ENCODE measurements at places on chromosomes 5 and 9.

GRCh38 chr9:33307067-33307466 is 16.8 kb downstream of the NFX1 start:
- no peak for DNase-seq

- no peak for DNase-seq
Measured at GRCh38 chr9:33165263-33166151, 1.6 kb downstream of the B4GALT1 start.

- no peak for DNase-seq
Measured at GRCh38 chr5:107396351-107396690, 274.4 kb downstream of the EFNA5 start.

DNA sequence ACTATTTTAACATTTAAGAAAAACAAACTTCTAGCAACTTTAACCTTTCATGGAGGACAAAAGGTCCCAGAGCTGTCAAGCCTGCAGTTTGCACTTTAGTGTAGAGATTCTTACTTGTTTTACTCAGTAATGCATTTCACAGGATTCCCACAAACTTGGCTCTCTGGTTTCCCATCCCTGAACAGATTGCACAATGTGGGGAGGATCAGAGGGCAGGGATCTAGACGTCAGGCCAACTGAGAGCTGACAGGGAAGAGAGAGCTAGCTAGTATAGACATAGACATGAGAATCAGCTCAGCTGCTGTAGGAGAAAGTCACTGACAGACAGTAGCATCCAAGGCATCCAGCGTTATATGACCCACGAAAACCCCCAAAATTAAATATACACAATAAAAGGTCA is 20.9 kb upstream of the BNIP1 start:
- DNase-seq: no peak

DNA sequence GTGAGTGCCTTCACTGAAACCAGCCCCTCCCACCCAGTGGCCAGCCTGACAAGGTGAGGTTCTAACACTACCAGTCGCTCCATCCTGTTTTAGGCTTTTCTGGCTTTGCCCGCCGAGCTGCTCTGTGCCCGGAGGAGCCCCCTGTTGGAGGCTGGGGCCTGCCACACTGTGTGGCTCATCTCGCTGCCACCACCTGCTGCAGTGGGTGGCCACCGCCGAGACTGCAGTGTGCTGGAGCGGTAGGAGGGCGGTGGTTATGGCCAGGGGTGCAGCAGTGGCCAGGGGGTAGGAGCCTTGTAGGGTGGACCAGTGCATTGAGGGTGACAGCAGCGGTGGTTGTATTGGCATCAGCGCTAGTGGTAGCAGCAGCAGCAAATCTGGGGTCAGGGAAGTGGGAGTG is 74.7 kb upstream of the PCAT7 start:
- no peak for DNase-seq

- no peak for DNase-seq
Measured at GRCh38 chr9:119333507-119334229, 35.6 kb downstream of the BRINP1 start.

DNA sequence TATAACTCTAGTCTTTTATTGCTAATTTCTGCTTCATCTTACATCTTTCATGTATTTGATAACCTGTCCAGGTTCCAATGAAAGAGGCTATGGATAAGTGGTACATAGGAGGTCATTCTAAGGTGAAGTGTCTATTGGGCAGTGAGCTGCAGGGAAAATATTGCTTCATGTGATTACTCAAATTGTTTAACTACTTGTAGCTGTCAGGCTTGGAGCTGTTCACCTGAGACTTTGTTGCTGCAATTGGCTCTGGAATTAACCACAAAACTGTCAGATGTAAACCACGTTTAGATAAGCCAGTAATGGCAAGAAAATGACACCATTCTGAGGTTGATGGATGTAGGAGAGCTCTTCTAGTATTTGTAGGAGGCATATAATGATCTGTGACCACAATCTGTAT is 26.0 kb downstream of the ADAMTSL1 start:
- DNase-seq: no peak

- DNase-seq: no peak
Measured at GRCh38 chr5:41918105-41918504, 7.0 kb upstream of the FBXO4 start.

DNA sequence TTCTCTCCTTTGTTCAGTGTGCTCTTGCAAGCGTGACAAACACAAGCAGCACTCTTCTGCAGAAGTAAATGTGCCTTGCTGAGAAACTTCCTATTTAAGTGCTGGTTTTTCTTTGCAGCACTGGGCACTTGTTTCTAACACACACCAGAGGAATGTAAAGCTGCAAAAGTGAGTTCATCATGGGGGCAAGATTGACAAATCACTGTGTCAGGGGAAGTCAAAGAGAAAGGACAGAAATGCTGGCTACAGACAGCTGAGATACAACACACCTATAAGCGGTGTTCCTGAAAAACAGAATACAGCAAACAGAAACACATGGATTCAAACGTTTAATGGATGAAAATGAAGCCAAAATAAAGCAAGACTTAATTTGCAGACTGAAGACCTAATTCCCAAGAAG is 19.6 kb downstream of the ROR2 start:
- no peak for DNase-seq

DNA sequence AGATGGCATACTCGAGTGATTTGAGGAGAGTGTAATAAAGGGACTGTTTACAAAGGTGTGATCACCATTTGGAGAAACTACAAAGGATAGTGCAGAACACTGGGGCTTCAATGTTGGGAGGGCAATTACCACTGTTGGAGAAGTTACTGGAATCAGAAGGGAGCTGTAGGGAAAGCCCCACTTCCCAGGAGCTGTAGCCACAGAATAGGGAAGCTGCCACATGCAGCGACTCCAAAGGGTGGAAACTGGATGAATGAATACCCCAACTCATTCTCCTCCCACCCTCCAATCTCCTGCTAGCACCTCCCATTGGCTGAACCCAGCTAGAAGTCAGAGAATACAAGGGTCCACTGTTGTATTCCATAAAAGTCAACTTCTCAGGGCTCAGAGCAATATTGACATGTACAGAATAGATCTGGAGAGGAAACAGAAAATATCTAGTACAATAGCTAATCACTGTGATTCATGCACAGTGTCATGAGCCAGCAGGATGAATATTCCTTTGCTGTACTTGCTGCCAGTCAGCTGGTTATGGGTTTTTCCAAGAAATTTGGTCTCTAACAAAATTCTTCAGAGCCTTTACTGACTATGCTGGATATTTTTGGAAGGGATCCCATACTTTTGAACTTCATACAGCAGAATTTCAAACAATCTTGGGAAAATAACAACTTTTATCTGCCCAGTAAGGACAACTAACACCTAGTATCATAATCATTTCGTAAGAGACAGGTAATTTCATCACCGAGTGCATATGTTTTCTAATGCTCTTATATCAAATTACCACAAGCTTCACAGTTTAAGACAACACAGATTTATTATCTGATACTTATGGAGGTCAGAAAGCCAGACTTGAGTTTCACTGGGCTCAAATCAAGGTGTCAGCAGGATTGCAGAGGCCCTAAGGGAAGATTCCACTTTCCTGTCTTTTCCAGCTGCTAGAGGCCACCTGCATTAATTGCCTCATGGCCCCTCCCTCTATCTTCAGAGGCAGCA is 39.6 kb downstream of the PDCD1LG2 start:
- no peak for DNase-seq

DNA sequence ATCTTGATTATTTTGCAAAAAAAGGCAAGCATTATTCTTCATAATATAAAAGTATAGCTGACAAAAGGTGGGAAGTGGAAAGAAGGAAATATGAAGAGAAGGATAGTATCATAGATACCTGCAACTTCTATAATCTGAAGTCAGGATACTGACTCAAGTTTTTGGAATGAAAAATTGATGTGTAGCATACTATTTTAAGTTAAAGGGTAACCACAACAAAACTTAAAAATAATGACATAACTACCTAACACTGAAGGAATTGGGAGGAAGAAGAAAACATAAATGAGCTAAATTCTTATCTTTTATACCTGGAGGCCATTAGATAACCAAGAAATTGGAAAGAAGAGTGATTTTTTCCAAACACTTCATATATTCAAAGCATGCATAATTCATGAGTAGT is 51.8 kb upstream of the TLE1 start:
- no peak for DNase-seq

DNA sequence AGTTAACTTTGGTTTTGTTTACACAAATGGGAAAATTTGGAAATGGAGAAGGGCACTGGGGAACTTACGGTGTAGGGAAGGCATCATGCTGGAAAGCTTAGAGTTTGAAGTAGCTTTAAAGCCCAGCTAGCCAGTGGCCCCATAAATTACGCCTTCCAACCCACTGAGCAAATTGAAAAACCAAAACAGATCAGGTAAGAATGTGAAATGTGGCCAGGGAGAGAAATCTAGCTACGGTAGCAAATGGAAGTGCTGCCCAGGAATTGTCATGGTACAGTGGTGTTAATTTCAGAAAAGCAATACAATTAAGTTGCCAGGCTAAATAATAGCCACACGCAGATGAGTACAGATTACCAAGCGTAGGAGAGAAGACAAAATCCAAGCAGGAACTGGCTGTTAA is 654.8 kb downstream of the PRELID2 start:
- DNase-seq: no peak

GRCh38 chr5:64972591-64972990 is 203.9 kb downstream of the CWC27 start:
- DNase-seq: no peak

GRCh38 chr9:128056887-128057723 is 10.0 kb downstream of the NAIF1 start:
- no peak for DNase-seq

Data from stimulated activated CD8-positive, alpha-beta memory T cell treated with anti-CD3 and anti-CD28 coated beads, Interleukin-12 subunit alpha, Interleukin-12 subunit beta, amount 100 ng/mL, for 1 hour (primary cell).